ENCODE measurements at places on chromosomes 7 and 10.

DNA sequence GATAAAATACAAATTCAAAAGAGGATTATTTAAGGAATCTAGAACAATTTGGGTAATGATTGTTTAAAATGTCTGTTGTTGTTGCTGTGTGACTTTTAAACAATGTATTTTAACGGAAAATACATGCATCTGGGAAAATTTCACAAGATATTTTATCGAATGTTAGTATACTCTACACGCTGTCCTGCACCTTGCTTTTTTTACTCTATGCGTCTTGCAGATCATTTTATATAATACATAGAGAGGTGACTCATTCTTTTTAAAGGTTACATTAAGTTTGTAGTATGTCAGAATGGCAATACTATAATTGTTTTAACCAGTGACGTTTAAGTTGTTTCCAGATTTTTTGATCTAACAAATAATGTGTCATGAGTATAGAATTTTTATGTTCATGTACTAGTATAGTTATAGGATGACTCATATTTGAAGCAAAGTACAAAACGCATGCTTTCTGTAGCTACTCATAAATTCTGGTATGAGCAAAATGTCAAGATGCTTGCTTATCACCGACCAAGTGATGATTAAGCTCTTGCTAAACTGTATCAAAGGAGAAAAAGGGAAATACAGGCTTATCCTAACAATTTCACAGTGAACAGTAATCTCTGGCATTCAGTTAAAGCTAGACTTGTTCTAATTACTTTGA is 4.9 kb downstream of the DKK1 start:
- no peak for DNase-seq

- no peak for DNase-seq
Measured at GRCh38 chr7:156039194-156039593, 226.9 kb upstream of the SHH start.

GRCh38 chr10:60944058-60944909 is at the start of gene RHOBTB1:
TSS of gene RHOBTB1 (minus strand) at chr10:60944185. CDS start at chr10:60911542, 32,643 bp downstream.
- no peak for DNase-seq

GRCh38 chr10:103967448-103968071 is 620 bp downstream of the SLK start:
- no peak for DNase-seq

DNA sequence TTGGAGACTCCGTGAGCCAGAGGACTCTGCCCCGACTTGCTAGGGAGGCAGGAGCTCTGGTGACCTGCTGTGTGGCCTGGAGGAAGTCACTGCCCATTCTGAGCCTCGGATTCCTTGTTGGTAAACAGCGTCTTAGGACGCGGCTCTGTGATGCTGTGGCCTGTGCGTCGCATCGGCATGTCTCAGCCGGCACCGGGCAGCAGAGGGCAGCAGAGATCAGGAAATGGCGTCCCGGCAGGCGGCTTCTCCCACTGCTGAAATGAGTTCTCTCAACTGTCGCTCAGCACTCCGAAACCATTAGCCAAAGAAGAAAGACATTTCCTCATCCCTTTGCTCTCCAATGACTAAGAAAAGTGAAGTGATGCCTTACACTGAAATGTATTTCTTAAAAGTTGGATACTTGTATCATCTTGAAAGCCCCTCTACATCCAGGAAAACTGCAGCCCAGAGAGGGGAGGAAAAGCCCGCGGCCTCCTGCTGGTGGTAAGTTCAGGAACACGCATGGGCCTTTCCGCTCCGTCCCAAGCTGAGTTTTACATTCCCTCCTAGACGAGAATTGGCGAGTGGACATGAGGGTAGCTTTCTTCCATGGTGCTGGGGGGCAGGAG is 91.7 kb downstream of the WDR11 start:
- peak; percentile 54 for DNase-seq

GRCh38 chr10:56116684-56117083 is 244.4 kb downstream of the ZWINT start:
- no peak for DNase-seq

GRCh38 chr10:11505639-11506038 is 105.8 kb downstream of the USP6NL start:
- DNase-seq = no peak

DNA sequence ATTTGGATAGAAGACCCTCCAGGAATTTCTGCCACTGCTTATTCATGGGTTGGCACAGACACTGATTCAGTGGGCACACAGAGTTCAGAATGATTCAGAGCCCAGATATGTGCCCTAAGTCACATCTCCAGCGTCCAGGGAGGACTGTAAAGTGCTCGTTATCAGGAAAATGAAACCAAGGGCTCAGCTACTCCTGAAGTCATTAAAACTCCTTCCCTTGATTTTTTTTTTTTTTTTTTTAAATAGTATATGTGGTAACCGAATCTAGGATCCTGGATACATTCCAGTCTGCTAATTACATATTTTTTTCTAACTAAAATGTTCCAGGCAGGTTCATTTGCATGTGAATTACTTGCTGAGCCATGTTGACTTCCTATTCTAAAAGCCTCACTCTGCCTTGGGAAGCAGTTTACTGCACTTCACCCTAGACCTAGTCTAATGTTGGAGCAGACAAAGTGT is 34.7 kb downstream of the MET start:
- no peak for DNase-seq

DNA sequence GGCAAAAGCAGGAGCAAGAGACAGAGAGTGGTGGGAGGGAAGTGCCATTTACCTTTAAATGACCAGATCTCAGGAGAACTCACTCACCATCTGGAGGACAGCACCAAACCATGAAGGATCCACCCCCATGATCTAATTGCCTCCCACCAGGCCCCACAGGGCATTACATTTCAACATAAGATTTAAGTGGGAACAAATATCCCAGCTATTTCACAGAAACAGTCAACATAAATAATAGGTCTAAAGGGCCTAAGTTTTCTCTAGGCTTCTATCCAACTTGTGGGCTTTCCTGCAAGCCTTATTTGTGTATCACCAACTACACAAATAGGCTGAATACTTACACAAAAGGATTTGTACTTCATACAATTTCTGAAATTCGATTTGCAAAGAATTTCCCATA is 196.8 kb upstream of the POT1 start:
- DNase-seq = no peak

GRCh38 chr10:132482090-132482800 is 55.3 kb upstream of the INPP5A start:
- no peak for DNase-seq

DNA sequence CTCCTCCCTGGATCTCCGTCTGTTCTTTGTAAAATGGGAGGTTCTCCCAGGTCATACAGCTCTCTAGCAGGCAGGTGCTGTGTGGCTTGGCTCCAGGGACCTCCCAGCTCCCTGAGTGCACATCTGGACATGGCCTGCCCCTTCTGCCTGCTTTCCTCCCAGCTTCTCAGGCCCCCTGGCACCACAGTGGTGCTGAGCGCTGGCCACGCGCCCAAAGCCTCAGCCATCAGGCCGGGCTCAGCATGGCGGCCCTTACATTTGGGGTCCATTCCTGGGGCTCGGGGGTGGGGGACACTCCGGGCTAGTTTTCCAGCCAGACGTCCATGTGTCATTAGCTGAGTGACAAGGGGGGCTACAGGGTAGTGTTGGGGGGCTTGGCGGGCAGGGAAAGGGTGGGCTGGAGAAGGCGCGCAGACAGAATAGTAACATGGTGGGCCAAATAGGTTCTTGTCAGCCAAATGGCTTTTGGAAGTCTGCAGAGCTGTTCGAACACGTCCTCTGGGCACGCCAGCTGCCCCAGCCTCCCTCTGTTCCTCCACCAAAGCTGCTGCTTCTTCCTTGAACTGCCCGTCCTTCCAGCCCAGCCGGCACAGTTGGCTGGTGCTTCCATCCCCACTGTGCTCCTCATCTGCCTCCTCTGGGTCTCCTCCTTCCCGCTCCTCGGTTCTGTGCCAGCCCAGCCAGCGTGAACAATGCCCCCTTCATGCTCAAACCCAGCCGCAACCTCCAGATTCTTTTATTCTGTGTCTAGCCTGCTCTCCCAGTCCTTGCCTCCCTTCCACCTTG is 65.9 kb downstream of the GOLGA7B start:
- DNase-seq = no peak
